ENCODE measurements at places on chromosomes 5 and 9.

GRCh38 chr5:115320006-115320405, 23.6 kb upstream of the CCDC112 start:
- DNase-seq, result no peak

DNA sequence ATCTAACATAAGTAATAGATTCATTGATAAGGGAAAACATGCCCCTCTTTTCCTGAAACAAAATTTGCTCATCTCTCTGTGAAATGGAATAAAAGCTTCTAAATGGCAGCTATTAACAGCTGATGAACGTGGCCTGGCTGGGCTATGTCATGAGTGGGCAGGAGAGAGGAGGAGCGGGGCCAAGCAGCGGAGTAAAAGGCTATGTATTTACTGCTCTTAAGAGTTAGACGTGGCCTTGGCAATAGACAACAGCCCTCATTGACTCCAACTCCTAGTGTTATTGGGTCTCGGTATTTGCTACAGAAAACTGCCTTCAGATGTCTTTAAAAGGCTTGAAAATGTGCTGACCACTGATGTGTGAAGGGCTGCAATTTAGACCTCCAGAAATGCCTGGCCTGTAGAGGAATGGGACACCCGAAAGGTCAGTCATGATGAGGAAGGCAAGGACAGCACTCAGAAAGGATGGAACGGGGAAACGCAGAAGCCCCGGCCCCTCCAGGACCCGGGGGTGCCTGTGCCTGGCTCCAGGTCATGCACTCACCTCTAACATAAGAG, 116.8 kb downstream of the PDZD2 start:
- no peak for DNase-seq

- no peak for DNase-seq
These were observed 60.6 kb downstream of the TNFSF15 start for GRCh38 chr9:114745108-114745848.

GRCh38 chr9:37377688-37378612, 44.5 kb upstream of the GRHPR start:
- no peak for DNase-seq

GRCh38 chr9:35599763-35600604, 5.1 kb upstream of the TESK1 start:
- no peak for DNase-seq

Measured in activated CD4-positive, alpha-beta T cell treated with anti-CD3 and anti-CD28 coated beads, Interleukin-2, amount 50 U/mL, for 48 hours (primary cell).